AML-193 (cell line): ENCODE measurements at places on chromosomes 11 and 22.
A peak's percentile ranks its signal among the peaks of the same experiment; 100 is the strongest.

GRCh38 chr11:62665599-62666258, 617 bp downstream of the CSKMT start:
- peak; percentile 66 for DNase-seq

DNA sequence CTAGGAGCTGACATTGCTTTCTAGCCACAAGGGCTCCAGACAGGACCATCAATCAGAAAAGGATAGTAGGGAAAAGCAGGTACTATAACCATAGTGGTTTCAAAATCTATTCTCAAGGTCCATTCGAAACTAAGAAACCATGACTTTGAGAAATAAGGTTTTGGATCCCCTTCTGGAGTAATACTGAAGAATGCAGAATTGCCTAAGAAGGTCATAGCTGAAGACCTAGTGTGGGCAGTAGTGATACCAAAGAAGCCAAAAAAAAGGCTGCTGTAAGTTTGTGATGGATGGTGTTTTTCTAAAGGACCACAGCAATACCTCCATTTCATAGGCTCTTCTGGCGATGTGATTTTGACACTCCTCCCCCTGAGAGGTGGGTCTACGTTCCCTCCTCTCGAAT, 163.1 kb downstream of the MAML2 start:
- DNase-seq, result no peak

- DNase-seq, result peak; percentile 88
Measured at GRCh38 chr11:108697872-108698473, 33.1 kb downstream of the DDX10 start.

GRCh38 chr11:104625246-104625645, 273.0 kb downstream of the CASP12 start:
- no peak for DNase-seq

DNA sequence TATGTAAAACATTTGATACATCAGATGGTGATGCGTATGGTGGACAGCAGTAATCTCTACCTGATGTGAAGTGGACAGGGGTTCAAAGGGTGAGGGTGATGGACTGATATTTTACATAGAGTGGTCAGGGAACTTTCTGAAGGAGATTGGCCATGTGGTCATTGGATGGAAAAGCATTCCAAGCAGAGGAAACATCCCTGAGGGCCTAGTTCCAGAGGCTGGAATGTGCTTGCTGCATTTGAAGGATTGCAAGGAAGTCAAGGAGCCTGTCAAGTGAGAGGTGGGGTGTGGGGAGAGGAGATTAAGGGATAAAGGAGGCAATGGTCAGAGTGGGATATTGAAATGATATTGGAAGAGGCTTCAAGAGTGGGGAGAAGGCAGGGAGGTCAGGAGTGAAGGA, 151.9 kb upstream of the NTM start:
- DNase-seq, result no peak

DNA sequence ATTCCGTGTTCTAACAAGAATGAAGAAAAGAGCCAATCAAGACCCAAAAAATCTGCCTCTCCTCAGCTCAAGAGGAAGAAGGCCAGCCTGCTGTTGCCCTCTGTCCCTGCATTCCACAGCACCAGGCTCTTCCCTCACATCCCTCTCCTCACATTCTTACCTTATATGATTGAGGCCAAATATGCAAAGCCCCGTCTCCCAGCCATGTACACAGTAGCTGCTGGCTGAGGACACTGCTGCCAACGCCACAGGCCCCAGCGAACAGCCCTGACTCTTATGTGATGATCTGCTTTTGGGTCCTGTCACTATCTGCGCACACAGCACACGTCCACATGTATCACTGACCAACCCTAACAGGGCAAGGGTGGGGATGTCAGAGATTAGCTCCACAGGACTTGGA, 60.2 kb downstream of the MICAL3 start:
- no peak for DNase-seq

DNA sequence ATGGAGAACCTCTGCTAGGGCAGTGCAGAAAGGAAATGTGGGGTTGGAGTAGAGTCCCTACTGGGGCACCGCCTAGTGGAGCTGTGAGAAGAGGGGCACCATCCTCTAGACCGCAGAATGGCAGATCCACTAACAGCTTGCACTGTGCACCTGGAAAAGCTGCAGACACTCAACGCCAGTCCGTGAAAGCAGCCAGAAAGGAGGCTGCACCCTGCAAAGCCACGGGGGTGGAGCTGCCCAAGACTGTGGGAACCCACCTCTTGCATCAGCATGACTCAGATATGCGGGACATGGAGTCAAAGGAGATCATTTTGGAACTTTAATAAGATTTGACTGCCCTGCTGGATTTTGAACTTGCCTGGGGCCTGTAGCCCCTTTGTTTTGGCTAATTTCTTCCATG, 8.7 kb downstream of the TSKU start:
- no peak for DNase-seq

- DNase-seq, result no peak
Measured at GRCh38 chr22:24982301-24983056, 30.0 kb downstream of the KIAA1671 start.

DNA sequence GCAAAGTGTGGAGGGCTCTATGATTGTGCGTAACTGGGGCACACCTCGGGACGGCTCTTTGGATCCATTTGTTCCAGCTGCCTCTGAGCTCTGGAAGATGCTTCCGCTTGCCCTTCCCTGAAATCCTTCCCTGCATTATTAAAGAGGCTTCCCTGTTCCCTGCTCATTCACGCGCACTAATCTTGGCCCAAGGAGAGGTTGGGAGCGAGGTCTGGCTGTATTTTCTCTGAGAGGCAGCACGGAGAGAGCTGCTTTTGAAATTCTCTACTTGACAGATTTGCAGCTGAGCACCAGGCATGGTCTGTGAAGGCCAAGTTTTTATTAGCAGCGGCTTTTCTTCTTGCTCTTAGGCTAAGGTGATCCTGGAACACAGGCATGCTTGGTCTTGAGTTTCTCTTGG, 94.8 kb upstream of the NTM start:
- no peak for DNase-seq

GRCh38 chr11:106520146-106520912, 442.9 kb downstream of the AASDHPPT start:
- no peak for DNase-seq

DNA sequence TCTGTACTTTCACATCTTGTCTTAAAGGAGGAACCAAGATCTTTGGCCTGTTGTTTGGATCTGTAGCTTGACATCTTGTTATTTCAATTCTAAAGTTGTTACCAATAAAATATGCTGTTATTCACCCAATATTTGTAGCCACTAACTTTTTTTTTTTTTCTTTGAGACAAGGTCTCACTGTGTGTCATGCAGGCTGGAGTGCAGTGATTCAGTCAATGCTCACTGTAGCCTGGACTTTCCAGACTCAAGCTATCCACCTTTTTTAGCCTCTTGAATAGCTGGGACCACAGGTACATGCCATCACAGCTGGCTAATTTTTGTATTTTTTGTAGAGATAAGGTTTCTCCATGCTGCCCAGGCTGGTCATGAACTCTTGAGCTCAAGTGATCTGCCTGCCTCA, 769.4 kb downstream of the DLG2 start:
- DNase-seq, result no peak

GRCh38 chr22:45082795-45083194, 73.0 kb upstream of the PHF21B start:
- no peak for DNase-seq

GRCh38 chr11:66766681-66767080, 37.7 kb upstream of the SPTBN2 start:
- no peak for DNase-seq

GRCh38 chr11:116993599-116993998, 104.6 kb downstream of the SIK3 start:
- no peak for DNase-seq

- no peak for DNase-seq
Measured at GRCh38 chr11:35011944-35012343, 95.5 kb downstream of the PDHX start.

DNA sequence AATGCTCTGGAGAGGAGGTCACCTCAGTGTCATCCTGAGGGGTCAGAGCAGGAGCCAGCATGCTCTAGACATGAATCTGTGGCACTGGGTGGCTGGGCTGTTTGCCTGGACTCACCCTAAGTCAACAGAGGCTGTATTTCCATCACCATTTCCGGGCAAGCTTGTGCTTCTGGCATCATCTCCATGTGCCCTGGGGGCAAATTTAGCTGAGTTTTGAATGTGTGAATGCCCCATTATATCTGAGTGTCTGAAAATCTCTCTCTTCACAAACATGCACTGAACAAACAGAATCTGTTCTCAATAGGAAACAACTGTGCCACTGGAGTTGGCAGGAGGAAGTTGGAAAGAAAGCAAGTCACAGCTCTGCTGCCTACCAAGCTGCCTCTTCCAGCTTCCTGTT, 356.2 kb downstream of the GRM5 start:
- DNase-seq, result no peak

DNA sequence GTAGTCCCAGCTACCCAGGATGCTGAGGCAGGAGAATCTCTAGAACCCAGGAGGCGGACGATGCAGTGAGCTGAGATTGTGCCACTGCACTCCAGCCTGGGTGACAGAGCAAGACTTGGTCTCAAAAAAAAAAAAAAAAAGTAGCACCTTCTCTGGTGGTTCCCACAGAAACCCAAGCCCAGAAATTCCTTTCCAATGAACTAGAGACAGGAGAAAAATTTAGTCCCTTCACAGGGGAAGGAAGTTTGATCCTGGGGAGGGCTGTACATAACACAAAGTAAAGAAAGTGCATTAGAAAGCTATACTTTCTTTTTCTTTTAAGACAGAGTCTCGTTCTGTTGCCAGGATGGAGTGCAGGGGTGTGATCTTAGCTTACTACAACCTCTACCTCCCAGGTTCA, 25.5 kb upstream of the APOA1 start:
- DNase-seq, result no peak

DNA sequence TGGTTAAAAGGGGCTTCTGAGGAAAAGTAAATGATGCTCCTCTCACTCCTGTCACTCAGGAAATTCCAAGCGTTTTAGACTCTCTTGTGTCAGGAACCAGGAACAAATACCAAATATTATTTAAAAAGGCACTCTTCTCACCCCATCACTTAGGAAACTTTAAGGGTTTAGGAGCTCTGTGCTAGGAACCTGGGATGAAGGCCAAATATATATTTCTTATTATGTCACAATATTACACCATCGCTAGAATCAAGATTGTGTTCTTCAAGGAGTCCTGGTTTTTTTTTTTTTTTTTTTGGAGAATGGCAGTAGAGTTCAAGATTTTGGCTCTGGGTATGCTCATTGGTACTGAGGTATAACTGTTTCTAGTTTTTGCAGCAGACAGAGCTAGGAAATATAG, 79.0 kb upstream of the HEPHL1 start:
- no peak for DNase-seq

GRCh38 chr11:35583126-35583525, 35.1 kb upstream of the FJX1 start:
- no peak for DNase-seq

- DNase-seq, result no peak
Measured at GRCh38 chr22:29914165-29914564, 31.2 kb downstream of the MTMR3 start.

GRCh38 chr11:32434356-32435151, 785 bp downstream of the WT1 start:
- DNase-seq, result peak; percentile 56
